ENCODE measurements at places on chromosomes 2 and 18.

- DNase-seq = no peak
Observed at GRCh38 chr2:1731963-1732768, 12.1 kb downstream of the PXDN start.

DNA sequence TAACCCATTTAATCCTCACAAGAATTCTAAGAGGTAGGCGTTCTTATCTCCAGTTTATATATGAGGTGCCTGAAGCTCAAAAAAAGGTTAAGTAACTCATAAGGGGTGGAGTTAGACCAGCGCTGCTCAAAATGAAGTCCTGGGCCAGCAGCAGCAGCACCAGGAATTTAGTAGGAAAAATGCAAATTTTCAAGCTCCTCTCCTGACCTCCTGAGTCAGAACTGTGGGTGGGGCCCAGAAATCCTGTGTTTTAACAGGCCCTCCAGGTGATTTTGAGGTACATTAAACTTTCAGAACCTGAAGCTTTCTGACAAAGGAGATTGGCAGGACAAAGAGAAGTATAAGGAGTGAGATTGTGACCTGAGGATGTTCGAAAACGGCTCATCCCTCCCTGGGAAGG, 66.0 kb upstream of the CCDC85A start:
- no peak for DNase-seq

- DNase-seq = no peak
Observed at GRCh38 chr2:174053355-174054151, 88.4 kb upstream of the SP3 start.

DNA sequence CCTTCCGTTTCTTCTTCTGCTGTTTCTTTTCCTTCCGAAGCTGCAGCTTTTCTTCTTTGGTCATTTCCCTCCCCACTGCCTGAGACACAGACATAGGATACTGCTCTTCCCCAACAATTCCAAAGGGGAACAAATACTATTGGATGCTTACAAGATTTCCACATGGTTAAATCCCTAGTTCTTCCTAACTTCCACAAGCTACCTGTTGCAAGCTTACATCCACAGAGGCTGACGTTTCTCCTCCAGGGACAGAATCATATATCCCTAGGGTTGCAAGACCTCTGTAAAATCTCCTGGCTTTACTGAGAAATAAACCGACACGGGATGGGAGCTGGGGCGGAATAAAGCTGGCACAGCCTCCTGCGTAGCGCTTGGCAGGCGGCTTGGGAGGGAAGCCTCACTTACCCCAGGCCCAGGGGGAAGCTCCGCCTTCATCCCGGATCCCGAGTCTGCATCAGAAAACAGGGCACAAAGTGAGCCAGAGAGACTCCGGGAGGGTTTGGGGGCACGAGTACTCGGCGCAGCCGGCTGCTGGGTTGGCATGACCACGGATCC, 590 bp downstream of the EIF2B4 start:
- DNase-seq = no peak

DNA sequence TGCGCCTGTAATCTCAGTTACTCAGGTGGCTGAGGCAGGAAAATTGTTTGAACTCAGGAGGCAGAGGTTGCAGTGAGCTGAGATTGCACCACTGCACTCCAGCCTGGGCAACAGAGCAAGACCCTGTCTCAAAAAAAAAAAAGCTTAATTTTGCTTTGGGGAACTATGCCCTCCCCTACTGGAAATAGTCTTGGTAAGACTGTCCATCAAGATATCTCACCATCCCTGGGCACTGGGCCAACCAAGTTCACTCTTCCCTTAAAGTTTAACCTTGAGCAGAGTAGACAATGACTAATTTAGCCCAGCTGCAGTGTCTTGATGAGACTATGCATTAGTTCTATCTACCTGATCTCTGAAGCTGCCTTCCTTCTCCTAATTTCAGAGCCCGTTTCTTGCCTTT, 44.7 kb downstream of the ASXL2 start:
- DNase-seq = no peak

DNA sequence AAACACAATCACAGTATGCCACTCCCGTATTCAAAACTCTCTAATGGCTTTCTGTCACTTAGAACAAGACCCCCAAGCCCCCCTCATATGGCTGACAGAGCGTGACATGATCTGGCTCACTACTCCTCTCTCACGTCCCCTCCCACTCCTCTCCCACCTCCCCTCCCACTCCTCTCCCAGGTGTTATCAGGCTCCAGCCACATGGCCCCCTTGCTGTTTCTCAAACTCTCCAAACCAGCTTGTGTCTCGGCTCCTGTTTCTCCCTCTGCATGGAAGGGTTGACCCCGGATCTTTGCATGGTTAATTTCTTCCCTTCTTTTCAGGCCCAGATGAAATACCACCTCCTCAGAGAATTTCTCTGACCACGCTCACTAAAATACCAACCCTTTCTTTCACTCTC, 180.8 kb downstream of the SLC8A1 start:
- no peak for DNase-seq

DNA sequence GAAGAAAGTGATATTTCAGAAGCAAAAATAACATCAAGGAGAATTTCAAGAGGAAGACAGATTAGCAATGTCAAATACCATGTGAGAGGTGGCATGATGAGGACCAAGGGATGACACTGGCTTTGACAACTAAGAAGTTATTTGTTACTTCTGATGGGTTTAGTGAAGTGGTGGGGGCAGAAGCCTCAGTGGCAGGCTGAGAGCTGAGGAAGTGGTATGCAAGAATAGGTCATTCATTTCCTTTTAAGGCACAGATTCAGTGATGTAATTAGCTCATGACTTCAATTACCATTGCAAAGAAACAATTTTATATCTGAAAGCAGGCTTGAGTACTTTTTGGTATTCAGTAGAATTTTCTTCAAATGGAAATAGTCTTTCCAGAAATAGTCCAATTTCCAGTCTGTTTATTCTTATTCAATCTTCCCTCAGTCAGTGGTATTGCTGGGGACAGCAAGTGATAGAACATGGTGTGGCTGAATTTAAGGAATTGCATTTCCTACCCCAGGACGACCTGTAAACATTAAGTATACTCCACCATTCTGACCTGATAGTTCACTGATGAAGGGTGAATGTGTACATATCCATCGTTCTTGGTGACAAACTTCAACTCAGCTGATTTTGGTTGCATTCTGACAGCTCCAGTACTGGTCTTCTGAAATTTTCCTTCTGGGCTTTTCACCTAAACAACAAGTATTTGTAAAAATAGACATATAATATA, 28.2 kb downstream of the GEMIN6 start:
- DNase-seq = no peak

- DNase-seq = no peak
Observed at GRCh38 chr18:56632070-56633022, 6.0 kb downstream of the TXNL1 start.

GRCh38 chr2:200839513-200839912, 24.9 kb downstream of the CLK1 start:
- DNase-seq = no peak

GRCh38 chr2:10271946-10272345, 30.8 kb upstream of the HPCAL1 start:
- no peak for DNase-seq

GRCh38 chr18:79393635-79394533, 1.8 kb upstream of the NFATC1 start:
- DNase-seq = peak; percentile 50

DNA sequence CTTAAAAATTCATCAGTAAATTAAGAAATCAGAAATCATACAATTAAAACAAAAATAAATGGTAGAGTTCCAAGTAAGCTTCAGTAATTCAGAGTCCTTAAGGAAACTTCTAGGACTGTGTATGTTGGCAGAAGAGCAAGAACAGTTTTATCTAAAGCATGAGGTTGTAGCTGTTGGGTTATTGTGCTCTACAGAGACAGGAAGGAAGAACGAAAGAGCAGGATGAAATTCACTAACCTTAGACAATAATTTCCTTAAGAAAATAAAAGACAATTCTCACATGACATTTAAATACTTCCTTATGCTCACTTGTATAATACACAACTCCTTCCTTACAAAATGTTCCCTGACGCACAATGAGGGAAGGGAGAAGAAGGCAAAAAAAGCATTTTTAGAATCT, 133.4 kb downstream of the STK39 start:
- DNase-seq = no peak

- DNase-seq = no peak
Observed at GRCh38 chr2:159322419-159322818, 35.9 kb upstream of the WDSUB1 start.

- DNase-seq = peak; percentile 80
Observed at GRCh38 chr2:197286805-197287595, 23.6 kb downstream of the ANKRD44 start.

DNA sequence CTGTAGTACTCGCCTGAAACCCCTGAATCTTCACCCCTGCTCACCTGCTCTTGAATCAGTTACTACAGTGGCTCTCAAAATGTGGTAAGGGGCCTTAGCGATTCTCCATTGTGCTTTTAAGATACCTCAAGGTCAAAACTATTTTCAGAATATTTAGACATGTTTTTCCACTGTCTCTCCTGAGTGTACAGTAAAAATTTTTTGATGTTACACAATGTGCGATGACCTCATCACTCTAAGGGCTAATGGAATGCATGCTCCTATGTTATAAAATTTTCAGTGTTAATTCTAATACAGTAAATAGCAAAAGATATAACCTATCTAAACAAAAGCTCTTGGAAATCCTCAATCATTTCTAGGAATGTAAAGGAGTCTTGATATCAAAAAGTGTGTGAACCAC, 336.9 kb upstream of the PKDCC start:
- DNase-seq = no peak

- peak; percentile 43 for DNase-seq
Observed at GRCh38 chr2:190537765-190538164, 3.2 kb upstream of the NEMP2 start.

- no peak for DNase-seq
Observed at GRCh38 chr18:8526332-8526731, 82.9 kb upstream of the RAB12 start.

DNA sequence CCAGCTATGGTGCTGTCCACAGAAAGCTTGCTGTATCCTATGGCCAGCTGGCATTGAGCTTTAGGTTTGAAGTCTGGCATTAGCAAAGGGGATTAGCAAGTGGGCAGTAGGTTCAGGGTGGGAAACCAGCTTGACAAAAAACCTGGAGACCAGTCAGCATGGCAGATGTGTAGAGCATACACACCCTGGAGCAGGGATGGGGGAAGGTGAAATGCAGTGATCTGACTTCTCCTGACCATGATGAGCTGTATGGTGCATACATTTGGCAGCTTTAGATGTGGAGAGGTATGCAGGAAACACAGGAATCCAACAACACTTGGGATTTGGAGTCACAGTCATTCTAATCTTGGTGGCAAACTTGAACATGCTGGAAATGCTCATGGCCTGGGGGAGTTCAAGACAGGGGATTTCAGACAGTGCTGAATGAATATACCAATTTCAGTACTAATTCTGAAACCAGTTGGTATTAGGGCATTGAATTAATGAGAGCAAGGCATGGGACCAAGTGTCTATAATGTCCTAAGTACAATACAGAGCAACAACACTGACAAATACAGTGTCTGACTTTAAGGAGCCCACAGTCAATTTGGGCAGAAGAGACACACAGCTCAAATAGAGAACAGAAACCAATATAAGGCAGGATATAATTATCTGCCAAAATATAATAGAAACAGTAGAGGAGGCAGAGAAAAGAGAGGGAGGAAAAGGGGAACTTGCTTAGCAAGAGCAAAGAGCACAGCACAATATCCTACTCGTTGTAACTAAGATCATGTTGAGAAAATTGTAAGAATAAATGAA, 11.8 kb downstream of the ARHGAP15 start:
- DNase-seq = no peak

DNA sequence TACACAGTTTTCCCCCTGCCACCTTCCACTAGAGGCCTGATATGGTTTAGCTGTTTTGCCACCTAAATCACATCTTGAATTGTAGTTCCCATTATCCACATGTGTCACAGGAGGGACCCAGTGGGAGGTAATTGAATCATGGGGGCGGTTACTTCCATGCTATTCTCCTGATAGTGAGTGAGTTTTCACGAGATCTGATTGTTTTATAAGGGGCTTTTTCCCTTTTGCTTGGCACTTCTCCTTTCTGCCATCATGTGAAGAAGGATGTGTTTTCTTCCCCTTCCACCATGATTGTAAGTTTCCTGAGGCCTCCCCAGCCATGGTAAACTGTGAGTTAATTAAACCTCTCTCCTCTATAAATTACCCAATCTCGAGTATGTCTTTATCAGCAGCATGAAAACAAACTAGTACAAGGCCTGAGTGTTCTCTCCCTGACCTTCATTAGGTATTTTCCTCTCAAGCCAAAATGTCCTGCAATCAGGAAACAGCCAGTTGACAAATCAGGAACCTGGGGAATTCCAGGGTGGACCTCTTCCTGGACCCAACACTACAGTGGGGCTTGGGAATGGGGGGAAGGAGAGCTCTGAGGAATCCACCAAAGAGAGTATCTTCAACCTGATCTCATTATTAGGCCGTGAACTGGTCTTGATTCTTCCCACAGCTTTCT, 129.9 kb downstream of the TXNL1 start:
- no peak for DNase-seq

All from CD4-positive, alpha-beta T cell treated with Interleukin-2 at 100 ng/mL for 4 hours (primary cell).